ENCODE measurements at places on chromosomes 11 and 22. TPM values are rescaled to one million over a fixed set of nuclear protein-coding genes. Genes with fewer than 3 reads are reported as not detected.
A peak's percentile ranks its signal among the peaks of the same experiment; 100 is the strongest.

Gene RNF215
- total RNA-seq: 27.4 TPM

DNA sequence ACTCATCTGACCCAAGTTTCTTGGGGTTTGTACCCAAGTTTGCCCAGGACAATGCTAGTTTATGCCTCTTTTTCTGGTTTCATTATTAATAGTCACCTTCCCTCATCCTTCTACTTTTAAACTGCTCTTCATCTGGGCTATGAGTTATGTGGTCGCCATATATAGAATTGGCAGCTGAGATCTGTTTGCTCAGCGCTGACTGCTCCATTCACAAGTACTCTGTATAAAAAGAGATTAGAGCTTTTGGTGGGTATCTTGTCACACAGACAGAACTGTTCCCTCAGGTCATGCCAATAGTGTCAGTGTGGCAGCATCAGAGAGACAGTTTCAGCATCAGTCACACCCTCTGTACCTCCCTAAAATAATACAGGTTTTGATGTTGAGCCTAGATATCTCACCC is 326.0 kb downstream of the RAB38 start:
- no peak overlapping the region for H3K4me3 ChIP-seq
- no peak for DNase-seq
- no peaks in the 10 kb centered on the region for H3K27me3 ChIP-seq

DNA sequence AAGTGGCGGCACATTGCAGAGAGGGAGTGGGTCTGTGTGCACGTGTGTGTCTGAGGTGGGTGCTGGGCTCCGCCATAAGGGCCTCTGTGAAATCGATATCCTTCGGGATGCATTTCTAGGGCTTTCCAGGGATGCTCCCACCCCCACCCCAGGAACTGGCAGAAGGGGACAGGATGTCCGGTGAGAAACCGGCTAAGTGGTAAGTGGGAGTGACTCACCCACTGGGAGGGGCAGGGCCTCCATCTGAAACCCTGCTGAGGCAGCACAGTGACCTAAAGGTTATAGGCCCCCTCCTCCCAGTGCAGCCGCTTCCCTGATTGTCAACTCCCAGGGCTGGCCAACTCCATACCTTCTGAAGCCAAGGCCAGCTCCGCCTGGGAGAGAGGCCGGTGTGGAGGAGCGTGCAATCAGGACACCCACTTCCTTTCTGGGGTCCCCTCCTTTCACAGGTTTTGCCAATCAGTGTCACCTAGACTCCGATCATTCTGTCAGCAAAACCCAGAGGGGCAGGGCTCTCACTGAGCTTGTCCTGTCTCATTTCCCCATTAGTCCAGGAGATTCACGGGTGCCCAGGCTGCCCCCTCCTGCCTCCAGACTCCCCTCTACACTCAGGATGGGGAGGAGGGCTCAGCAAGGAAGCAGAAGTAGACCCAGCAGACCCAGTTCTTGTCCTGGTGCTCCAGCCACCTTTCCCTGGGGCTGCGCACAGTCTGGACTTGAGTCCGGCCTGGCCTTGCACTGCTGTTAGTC is 44.5 kb downstream of the NECTIN1 start:
- no peak overlapping the region for H3K4me3 ChIP-seq
- peak; percentile 18 for DNase-seq
- H3K27me3 ChIP-seq: no peaks in the 10 kb centered on the region
- H3K36me3 ChIP-seq: peaks cover 1% of the 10 kb centered on the region
- peaks cover 45% of the 10 kb centered on the region for H3K4me1 ChIP-seq

Gene INS
- not detected for total RNA-seq

DNA sequence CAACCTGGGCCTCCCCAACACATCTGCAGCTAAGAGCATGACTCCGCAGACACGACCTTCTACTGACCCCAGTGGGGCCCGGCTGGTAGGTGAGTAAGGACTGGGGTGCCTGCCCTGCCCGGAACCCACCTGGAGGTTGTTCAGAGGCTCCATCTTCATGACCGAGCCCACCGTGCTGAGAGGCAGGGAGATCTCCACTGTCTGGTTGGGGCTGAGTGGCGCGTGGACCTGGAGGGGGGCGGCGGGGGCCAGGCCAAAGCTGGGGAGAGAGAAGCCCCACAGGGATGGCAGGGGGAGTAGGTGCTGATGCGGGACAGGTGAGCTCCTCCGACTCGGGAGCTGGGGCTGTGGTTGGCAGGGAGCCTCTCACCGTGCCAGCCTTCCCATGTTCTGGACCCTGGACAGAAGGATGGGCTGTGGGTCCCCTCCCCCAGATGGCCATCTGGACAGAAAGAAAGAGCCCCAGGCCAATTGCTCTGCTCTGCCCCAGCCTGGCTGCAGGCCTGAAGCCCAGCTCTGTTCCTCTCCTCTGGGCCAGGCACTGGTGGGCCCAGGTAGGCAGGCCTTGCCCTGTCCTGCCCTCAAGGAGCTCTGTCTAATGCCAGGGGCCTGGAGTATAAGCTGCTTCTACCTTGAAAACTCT is 16.3 kb upstream of the RASL10A start:
- H3K27ac ChIP-seq: no peak overlapping the region
- no peak overlapping the region for H3K4me3 ChIP-seq
- no peaks in the 10 kb centered on the region for H3K27me3 ChIP-seq
- peaks cover 24% of the 10 kb centered on the region for H3K4me1 ChIP-seq

GRCh38 chr11:2734181-2735052 is 34.6 kb upstream of the KCNQ1OT1 start:
- H3K27ac ChIP-seq: no peak overlapping the region
- DNase-seq: no peak
- H3K4me1 ChIP-seq: peaks cover 38% of the 10 kb centered on the region

GRCh38 chr11:44565953-44566949 is 788 bp downstream of the CD82 start:
- H3K36me3 ChIP-seq: no peaks in the 10 kb centered on the region
- H3K27ac ChIP-seq: no peak overlapping the region
- peak overlapping the region; percentile 66 for H3K4me3 ChIP-seq
- H3K4me1 ChIP-seq: peaks cover 50% of the 10 kb centered on the region
- H3K27me3 ChIP-seq: peaks cover 16% of the 10 kb centered on the region

- no peaks in the 10 kb centered on the region for H3K36me3 ChIP-seq
- peaks cover 23% of the 10 kb centered on the region for H3K4me1 ChIP-seq
- peak overlapping the region; percentile 28 for H3K4me3 ChIP-seq
- H3K27ac ChIP-seq: no peak overlapping the region
These were observed 20.6 kb upstream of the ROBO3 start for GRCh38 chr11:124844664-124845079.

DNA sequence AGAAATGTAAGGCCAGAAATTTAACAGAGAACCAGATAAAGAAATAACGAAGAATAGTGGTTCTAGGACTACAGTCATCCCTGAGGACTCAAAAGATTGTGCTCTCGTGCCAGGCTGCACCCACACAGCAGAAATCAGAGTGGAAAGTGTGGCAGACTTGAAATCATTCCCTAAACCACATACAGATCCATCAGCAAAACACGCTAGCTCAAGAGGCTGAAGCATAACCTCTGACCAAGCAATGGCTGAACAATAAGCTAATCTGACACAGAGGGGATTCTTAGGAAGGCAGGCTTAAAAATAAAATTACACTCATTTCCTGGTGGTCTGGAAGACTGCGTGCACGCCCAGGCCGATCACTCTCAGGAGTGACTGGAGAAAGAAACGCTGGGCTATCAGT is 19.0 kb downstream of the NCF4 start:
- peak overlapping the region; percentile 24 for H3K27ac ChIP-seq
- H3K27me3 ChIP-seq: peaks cover 42% of the 10 kb centered on the region
- no peak overlapping the region for H3K4me3 ChIP-seq
- no peaks in the 10 kb centered on the region for H3K4me1 ChIP-seq

GRCh38 chr11:134539285-134539684 is 127.2 kb upstream of the B3GAT1 start:
- H3K27me3 ChIP-seq: no peaks in the 10 kb centered on the region
- H3K36me3 ChIP-seq: no peaks in the 10 kb centered on the region
- peaks cover 30% of the 10 kb centered on the region for H3K4me1 ChIP-seq
- H3K4me3 ChIP-seq: no peak overlapping the region

GRCh38 chr11:44532809-44533208 is 32.7 kb upstream of the CD82 start:
- DNase-seq: no peak
- H3K27ac ChIP-seq: no peak overlapping the region
- peaks cover 12% of the 10 kb centered on the region for H3K27me3 ChIP-seq

GRCh38 chr22:23751441-23751996 is 607 bp upstream of the ZNF70 start:
- peak overlapping the region; percentile 84 for H3K4me3 ChIP-seq
- H3K27ac ChIP-seq: no peak overlapping the region
- H3K36me3 ChIP-seq: peaks cover 2% of the 10 kb centered on the region
- no peak for DNase-seq
- H3K4me1 ChIP-seq: peaks cover 21% of the 10 kb centered on the region

DNA sequence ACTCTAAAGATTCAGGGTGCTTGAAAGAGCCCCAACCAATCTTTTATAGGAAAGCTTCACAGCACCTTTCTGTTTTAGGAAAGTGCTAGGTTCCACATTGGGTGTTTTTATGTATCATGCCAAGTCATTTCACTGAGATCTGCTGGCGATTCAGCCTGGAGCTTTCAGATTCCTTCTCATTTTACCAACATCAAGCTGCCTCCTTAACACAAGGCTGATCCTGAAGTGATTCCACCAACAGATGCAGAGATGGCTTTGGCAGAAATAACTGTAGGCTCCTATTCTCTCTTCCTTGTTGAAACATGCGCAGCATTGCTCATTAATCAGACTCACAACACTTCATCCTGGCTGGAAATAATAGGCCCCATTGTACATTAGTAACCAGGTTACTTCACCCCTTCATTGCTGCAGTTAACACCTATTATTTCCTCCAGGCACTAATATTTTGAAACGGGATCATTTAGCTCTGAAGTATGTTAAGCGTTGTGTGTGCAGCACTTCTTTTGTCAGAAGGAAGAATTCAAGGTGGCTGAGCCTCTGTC is 89.0 kb downstream of the OPCML start:
- no peak for DNase-seq
- H3K4me1 ChIP-seq: peaks cover 4% of the 10 kb centered on the region
- H3K27ac ChIP-seq: no peak overlapping the region
- H3K4me3 ChIP-seq: no peak overlapping the region

DNA sequence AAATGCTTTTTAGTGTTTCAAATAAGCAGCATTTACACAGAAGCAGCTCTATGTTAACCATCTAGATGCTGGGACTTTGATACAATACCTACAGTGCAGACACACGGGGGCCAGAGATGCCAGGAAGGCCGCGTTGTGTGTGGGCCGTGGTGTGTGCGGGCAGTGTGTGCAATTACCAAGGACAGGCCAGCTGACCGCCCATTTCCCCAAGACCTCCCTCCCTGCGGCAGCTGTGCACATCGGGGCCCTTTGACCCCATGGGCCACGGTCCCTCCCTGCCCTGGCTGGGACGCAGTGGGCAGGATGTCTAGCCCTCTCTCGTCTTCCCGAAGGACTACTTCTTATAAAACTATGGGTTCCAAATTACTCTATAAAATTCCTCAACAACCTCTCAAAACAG is 38.4 kb downstream of the CLTCL1 start:
- no peak overlapping the region for H3K4me3 ChIP-seq
- no peak overlapping the region for H3K27ac ChIP-seq
- no peaks in the 10 kb centered on the region for H3K4me1 ChIP-seq

DNA sequence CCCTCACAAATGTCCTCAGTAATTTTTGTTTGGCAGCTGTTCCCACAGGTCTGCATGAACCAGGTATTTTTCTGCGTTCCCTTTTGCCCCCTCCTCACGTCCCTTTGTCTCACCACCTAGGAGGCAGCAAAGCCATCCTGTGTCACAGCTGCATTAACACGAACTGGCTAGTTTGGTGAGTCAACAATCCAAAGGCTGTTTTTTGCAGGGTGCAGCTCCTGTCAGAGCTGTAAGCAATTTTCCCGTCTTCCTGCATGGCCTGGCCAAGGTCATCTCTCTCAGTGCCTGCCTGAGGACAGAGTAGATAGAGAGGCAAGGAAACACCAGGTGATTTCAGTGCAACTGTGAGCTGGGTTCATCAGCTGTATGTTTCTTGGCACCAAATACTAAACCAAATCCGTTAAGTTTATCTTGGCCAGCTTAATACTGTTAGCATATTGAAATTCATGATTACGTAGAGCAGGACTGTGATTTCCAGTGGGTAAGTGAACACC is 20.6 kb upstream of the VSIG10L2 start:
- peaks cover 23% of the 10 kb centered on the region for H3K27me3 ChIP-seq
- DNase-seq: no peak
- no peaks in the 10 kb centered on the region for H3K36me3 ChIP-seq

DNA sequence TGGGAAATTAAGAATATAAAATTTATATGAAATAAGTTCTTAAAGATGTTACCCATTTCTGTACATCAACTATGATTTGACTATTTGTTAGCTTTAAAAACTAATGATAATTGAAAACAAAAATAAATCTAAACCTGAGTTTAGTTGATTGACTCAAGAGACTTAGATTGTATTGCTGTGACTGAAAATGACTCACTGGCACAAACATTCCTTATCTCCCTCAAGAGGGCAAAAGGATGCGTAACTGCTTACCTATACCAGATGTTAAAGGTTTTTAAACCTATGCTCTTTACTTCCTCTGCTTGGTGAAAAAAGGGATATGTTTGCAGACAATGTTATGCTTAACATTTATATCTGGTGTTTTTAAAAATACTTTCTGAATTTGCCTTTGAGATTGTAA is 30.3 kb downstream of the ATM start:
- no peaks in the 10 kb centered on the region for H3K27me3 ChIP-seq
- H3K4me1 ChIP-seq: no peaks in the 10 kb centered on the region
- no peak for DNase-seq
- H3K4me3 ChIP-seq: no peak overlapping the region
- H3K36me3 ChIP-seq: peaks cover 17% of the 10 kb centered on the region
- no peak overlapping the region for H3K27ac ChIP-seq

- no peak overlapping the region for H3K4me3 ChIP-seq
- no peak for DNase-seq
- H3K27ac ChIP-seq: no peak overlapping the region
- H3K36me3 ChIP-seq: no peaks in the 10 kb centered on the region
These were observed 14.0 kb downstream of the SGSM1 start for GRCh38 chr22:24819911-24820461.

Gene GRM5
- 0.45 TPM for total RNA-seq

Gene C11orf86
- not detected for total RNA-seq

- no peaks in the 10 kb centered on the region for H3K36me3 ChIP-seq
- no peak for DNase-seq
- peaks cover 12% of the 10 kb centered on the region for H3K4me1 ChIP-seq
These were observed 133.3 kb upstream of the PARVA start for GRCh38 chr11:12243911-12244550.

GRCh38 chr11:60672255-60672654 is 27.2 kb upstream of the MS4A8 start:
- H3K27ac ChIP-seq: no peak overlapping the region
- no peaks in the 10 kb centered on the region for H3K4me1 ChIP-seq
- H3K4me3 ChIP-seq: no peak overlapping the region
- peaks cover 12% of the 10 kb centered on the region for H3K27me3 ChIP-seq

- no peak for DNase-seq
- H3K4me1 ChIP-seq: peaks cover 45% of the 10 kb centered on the region
- H3K36me3 ChIP-seq: no peaks in the 10 kb centered on the region
- H3K4me3 ChIP-seq: no peak overlapping the region
- H3K27ac ChIP-seq: no peak overlapping the region
These were observed 48.2 kb downstream of the MAPK1 start for GRCh38 chr22:21819183-21819770.

GRCh38 chr22:43837666-43838065 is 24.6 kb downstream of the SULT4A1 start:
- no peak overlapping the region for H3K27ac ChIP-seq
- no peak overlapping the region for H3K4me3 ChIP-seq
- no peaks in the 10 kb centered on the region for H3K4me1 ChIP-seq
- no peaks in the 10 kb centered on the region for H3K36me3 ChIP-seq

- no peak overlapping the region for H3K4me3 ChIP-seq
- no peak for DNase-seq
- no peak overlapping the region for H3K27ac ChIP-seq
- no peaks in the 10 kb centered on the region for H3K27me3 ChIP-seq
- peaks cover 12% of the 10 kb centered on the region for H3K4me1 ChIP-seq
These were observed 9.6 kb downstream of the GNAZ start for GRCh38 chr22:23079814-23080521.
